ENCODE measurements at places on chromosomes 1 and 21.

DNA sequence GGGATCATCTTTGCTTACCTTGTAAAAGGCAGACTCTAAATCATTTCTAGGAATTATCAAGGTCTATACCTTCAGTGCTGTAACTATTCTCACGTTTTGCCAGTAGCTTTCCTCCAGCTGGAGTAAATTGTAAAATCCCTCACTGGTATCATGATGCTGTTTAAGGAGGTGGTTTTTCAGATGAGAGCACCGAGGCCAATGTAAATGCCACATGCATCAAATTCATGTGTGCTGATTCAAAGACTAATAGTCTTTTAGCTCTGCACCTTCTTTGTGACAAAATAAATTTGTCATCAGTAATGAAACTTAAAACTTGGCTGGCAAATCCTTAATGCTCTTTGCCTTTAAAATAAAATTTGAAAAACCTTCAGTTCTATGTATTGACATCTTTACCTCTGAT, 503.8 kb downstream of the SETD4 start:
- DNase-seq, result no peak

- no peak for DNase-seq
Observed at GRCh38 chr1:198480876-198481275, 59.6 kb downstream of the ATP6V1G3 start.

GRCh38 chr21:34836933-34837505, 168.2 kb downstream of the CLIC6 start:
- DNase-seq, result no peak

- no peak for DNase-seq
Observed at GRCh38 chr1:156226116-156226538, 13.3 kb downstream of the PMF1 start.

DNA sequence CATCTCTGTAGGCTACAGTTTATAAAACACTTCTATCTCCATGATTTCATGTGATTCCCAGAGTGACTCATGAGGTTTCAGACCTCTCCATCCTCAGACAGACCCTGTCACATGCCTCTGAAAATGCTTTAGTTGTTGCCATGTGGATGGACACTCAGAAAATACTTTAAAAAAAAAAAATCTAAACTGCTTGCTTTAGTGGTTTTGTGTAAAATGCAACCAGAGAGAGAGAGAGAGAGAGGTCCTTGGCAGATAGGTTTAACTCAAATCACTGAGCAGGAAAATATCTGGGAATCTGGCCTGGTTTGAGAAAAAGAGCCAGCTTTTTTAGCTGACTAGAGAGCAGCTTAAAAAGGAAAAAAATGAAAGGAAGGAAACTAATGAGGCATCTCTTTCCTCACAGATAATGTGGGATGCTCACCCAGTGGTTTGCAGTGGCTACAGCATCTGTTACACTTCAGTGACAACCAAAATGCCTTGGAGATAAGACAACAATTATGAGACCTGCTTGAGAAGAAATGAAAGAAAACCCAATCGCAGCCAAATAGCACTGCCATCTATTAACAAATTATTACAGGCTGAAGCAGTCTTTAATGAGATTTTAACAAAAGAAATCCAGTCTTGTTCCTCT, 54.6 kb upstream of the SYT14 start:
- no peak for DNase-seq

- DNase-seq, result peak; percentile 15
Observed at GRCh38 chr1:156859523-156860112, 701 bp upstream of the INSRR start.

GRCh38 chr1:222583079-222583478, 6.7 kb downstream of the TAF1A start:
- no peak for DNase-seq
